ENCODE measurements at places on chromosomes 7 and 10.
A peak's percentile ranks its signal among the peaks of the same experiment; 100 is the strongest.

DNA sequence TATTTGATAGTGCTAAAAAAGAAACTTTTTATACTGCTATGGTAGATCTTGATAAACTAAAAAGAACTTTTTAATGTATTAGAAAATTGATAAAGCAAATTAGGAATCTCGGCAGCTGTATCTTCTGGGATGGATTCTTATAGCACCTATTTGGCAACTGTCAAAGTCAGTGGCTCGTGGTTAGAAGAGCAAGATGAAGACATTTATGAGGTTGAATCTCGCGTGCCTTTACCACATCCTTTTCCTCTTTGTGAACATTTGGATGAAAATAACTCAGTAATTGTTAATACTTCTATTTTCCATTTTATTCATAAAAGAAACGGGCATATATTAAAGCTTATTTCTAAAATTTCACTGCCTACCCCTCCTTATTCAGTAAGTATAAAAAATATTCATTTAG is 76.2 kb downstream of the CYP51A1 start:
- no peak for DNase-seq

DNA sequence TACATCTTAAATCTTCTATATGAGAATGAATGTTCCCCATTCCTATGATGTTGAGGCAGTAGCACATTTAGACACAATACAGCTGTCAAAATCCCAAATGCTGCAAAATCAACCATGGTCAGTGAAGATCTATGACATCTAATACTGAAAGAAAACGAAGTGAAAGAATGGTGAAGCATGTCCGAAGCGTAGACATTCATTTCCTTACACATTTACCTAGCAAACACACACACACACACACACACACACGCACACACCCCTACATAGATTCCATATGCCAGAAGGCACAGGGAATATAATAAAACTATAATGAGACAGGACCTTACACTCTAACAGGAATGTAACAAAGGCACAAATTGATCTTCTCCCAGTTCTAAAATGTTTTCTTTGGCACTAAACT is 32.5 kb downstream of the CCDC6 start:
- no peak for DNase-seq

GRCh38 chr7:71618278-71618677 is 486.3 kb downstream of the GALNT17 start:
- DNase-seq, result no peak

DNA sequence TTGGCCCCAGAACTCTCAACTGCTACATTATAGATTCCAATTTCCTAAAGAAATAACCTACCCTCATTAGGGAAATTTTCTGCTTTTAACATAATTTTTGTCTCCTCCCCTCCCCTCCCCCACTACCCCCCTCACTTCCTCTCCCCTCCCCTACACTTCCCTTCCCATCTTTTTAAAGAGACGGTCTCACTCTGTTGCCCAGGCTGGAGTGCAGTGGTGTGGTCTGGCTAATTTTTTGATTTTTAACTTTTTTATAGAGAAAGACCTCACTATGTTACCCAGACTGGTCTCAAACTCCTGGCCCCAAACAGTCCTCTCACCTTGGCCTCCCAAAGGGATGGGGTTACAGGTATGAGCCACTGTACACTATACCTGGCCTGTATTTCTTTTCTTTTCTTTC is 30.5 kb upstream of the C1GALT1 start:
- no peak for DNase-seq

- no peak for DNase-seq
Measured at GRCh38 chr7:99976626-99977025, 795 bp upstream of the AZGP1 start.

DNA sequence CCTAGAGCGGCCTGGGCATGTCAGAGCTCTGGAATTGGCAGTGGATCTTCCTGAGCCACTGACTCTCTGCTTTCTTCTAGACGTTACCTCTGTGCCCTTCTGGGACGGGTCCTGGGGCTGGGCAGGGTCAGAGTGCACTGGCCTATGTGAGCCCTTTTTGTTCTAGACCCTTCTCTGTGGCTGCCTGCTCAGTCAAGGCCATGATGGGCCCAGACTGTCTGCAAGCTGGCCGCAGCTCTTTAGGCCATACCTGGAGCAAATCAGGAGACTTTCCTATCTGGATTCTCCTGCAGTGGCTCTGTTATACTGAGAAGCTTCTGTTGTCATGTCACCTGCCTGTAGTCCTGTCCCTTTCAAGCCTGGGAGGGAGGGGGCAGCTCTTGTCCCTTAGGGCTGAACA is 70.1 kb downstream of the ADCY1 start:
- no peak for DNase-seq

DNA sequence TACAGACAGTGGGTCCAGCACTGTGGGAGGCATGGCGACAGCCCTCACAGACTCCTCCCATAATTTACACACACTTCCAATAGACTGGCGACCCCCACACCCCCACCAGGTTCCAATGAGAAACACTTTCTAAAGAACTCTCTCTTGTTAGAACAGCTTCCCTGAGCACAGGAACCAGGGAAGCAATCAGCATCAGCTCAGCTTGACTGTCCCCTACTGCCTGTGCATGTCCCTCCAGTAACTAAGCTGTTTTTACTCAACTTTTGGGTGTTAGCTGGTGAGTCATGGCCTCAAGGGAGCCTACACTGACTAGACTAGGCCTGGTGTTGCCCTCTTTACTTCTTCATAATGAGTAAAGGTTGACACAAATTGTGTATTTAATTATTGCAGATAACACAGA is 32.6 kb upstream of the HERPUD2 start:
- peak; percentile 1 for DNase-seq

- no peak for DNase-seq
Measured at GRCh38 chr7:148442933-148443332, 147.6 kb upstream of the C7orf33 start.

GRCh38 chr7:48428091-48428684 is 256.9 kb downstream of the ABCA13 start:
- no peak for DNase-seq

GRCh38 chr7:44147026-44147991 is 6.2 kb upstream of the MYL7 start:
- DNase-seq, result no peak

DNA sequence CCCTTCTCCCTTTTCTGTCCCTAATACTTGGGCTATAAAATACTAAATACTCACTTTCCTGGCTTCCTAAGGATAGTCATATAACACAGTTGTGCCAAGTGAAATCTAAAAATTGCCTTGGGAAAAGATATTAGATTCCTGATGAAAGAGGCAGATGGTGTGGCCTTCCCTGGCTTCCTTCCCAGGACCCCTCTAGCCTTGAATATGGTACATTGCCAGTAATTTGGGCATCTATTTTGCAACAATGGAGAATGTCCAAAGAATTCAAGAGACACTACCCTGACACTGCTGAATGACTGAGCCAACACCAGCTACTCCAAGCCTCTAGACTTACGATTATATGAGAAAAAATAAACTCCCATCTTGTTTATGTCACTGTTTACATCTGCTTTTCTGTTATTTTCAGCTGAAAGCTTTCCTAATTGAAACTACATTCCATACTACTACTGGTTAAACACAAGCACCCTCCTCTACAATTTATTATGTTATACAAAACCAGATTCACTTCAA is 17.9 kb downstream of the COPG2 start:
- DNase-seq, result no peak

GRCh38 chr10:110616493-110617033 is 27.6 kb upstream of the RBM20 start:
- no peak for DNase-seq

- no peak for DNase-seq
Measured at GRCh38 chr10:78898341-78899097, 170.2 kb upstream of the ZMIZ1 start.

DNA sequence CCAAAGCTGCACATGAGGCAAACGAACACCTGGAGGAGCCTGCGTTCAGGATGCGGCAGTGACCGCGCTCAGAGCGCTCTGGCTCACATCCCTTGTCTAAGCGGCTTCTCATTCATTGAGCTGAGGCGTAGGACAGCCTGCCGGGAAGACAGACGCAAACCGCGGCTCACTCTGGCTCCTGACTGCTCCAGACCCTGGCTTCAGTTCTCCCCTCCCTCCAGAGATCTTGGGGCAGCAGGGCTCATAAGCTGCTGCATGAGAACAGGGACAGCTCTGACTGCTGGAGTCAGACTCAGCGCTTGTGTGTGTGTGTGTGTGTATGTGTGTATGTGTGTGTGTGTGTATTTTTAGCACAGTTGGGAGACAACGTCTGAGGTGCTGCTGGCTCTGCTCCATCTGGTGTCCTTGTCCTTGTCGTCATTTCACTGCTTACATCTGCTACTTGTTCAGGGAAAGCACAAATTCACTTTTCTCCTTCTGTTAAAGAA is 15.8 kb upstream of the LYZL2 start:
- DNase-seq, result no peak

GRCh38 chr7:88355011-88355410 is 48.3 kb upstream of the STEAP4 start:
- DNase-seq, result peak; percentile 10

Data from SIG-M5 (cell line).